ENCODE measurements at places on chromosomes 4 and X.

- DNase-seq, result no peak
Measured at GRCh38 chr4:52095374-52095773, 44.3 kb downstream of the SPATA18 start.

DNA sequence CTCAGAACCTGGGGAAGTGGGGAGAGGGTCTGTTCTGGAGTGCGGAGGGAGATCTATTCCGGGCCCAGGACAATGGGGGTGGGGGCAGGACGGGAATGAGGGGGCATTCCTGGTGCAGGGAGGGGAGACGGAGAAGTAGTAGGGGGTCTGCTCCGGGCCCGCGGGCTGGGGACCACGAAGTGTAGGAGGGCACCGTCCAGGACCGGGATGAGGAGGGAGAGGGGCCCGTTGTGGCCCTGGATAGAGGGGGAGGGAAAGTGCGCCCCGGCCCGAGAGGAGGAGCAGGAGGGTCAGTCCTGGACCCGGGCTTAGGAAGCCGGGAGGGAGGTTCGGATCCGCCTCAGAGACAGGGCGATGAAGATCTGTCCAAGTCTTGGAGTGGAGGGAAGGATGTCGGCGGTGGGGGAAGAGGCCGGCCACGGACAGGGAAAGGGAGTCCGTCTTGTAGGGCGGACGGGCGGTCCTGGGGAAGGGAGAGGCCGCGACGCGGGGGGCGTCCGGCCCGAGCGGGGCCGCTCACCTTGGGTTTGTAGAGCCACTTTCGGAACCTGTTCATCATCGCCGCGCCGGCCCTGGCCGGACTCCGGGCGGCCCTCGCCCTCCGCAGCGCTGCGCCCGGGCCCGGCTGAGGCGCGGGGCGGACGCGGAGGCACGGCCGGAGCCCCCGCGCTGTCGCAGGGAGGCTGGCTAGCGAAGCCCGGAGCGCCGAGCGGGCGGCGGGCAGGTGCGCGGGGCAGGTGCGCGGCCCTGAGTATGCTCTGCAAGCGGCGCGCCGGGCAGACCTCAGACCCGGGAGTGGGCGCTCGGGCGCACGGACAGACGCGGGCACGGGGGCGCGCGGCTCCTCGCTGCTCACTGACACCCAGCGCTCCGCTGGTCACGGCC lies at the start of gene ZFYVE28:
Gene ZFYVE28 (minus strand): TSS at position 881 of the 885 bp plus-strand sequence. CDS start 322 bp downstream, at position 559.
- DNase-seq, result no peak

DNA sequence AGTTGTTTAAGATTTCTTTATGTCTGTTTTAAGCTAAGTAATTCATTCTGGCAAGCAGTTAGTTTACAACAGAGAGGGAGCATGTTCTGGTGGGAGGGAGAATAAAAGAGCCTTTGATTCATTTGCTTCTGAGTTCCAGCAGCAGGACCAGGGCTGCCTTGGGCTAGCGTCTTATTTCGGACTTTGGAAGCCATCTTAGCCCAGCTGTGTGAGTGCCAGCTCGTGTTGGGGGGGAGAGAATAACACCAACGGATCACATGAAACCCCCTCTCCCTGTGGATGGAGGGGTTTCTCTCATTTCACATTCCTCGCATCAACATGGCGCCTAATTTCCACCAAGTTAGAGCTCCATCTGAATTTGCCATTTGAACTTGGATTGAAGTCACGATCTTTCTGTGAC lies 7.4 kb downstream of the GAB1 start:
- DNase-seq, result no peak

DNA sequence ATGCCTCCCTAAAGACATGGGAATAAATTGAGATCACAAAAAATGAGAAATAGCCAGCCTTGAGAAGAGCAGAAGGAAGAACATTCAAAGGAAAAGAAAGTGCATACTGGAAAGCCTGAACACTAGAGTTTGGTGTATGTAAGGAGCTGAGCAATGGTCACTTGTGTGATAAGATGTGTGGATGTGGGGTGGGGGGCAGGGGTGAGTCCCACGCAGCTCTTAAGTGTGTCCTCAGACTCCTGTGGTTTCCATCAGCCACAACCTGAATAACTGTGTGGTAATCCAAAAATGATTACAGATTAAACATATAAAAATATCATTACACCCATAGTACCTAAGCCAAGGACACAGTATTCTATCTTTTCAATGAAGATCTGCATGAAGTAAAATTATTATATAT lies 59.9 kb downstream of the ELOVL6 start:
- DNase-seq, result no peak

DNA sequence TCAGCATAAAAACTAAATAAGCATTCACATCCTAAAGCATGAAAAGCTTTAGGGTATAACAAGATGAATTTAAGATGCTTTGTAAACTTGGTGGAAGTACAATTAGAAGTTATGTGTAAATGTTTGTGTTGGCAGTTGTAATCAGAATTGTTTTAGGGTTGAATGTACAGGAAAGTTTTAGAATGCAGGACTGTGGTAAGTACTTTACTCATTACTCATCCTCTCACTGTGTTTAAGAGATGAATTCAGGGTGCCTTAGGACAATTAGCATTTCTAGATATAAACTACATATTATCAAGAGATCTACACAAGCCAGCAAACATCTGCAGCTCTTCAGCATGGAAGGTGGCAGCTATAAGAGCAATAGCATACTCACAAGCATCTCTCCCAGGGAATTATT lies 77.5 kb upstream of the ELOVL6 start:
- no peak for DNase-seq

DNA sequence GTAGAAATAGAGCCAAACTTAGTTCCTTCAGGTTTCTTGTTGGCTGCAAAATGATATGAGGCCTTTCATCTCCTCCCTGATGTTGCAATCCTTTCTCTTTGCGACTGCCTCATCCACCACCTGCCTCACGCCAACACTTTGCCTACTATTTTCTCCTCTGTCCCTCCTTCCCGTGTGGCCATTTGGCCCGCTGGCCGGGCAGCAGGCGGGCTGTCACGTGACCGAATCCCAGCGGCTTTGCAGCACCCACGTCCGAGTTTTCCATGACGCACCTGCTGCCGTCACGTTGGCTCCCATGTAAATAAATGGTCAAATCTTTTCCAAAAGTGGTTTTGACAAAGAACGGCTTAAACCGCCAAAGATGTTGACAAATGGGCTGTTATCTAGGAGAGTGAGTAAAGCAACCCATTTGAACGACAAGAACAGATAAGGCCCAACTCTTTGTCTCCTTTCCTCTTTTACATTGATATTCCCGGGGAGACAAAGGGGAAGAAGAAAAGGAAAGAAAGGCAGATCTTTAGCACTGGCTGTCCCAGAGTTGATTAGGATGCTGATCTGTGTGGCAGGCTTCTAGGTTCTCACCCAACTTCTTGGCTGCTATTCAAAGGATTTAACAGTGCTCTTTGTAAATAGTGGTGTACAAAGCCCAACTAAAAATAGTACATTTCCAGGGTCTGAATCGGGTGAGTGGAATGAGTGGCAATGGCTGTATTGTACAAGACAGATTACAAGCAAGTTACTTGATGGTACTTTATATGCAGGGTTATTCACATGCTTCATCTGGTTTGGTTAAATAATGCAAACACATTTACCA lies 174.2 kb upstream of the JADE1 start:
- DNase-seq, result peak; percentile 54

DNA sequence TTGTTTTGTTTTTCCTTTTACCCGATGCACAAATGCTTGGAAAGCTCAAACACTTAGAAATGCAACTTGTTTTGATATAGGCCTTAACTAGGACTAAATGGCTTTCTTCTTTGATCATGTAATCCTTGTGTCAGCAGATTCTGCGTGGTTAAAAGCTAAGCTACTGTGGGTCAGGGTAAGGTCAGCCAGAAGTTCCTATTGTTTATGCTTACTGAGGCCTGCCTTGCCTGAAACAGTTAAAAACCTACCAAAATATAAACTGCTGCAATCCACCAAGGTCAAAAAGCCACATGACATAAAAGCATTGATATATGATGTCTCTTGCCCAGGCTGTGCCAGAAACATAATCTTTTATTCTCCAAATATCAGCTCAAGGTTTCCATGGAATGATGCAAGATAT lies 223.4 kb downstream of the FAM47B start:
- DNase-seq, result no peak

DNA sequence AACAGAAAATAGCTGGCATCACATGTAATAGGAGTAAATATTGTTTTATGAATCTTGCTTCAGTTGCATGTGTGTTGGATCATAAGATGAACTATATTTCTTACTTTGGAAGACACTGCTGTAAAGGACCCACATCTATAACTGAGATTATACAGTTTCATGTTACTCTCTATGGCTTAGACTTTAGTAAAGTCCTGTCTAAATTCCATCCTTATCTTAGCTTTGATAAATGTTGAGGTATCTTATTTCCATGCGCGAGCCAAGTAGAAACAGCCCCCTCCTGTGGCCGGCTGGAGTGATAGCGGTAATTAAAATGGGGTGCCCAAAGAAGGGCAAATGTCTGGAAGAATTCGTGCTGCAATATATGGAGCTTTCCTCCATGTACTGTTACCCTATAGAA lies 43.0 kb downstream of the CCDC158 start:
- DNase-seq, result no peak

DNA sequence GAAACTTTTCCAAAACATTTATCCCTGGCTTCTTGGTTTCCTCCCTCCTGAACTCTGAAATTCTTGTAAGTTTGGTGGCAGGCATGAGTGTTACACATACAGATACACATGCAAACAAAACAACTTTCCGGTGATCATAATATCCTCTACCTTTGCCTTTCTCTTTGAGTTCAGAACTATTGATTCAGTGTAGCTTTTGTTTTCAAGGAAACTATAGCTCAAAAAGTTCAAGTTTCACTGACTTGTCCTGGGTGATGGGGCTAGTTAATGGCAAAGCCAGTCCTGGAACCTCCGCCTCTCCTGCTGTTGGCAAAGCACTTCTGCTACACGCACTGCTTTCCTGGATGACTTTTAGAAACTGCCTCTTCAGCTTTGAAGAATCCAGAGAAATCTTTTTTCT lies 177.3 kb upstream of the FAT1 start:
- no peak for DNase-seq

DNA sequence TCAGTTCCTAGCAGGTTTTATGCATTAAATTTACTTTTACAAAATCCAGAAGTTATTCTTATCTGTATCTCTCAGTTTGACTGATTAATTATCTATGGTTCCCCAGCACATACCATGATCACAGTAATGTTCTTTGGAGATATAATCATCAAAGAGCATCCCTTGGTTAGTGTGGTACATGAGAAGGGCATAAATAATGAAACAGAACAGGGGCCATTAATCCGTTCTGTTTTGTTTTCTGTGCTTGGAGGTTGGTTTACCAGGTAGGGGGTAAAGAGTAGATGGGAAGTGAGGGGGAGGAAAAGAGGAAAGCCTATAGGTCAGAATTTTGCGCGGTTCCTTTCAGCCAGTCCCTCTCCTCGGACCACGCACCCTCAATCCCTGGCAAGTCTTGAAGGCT lies 718.7 kb upstream of the TENM3 start:
- no peak for DNase-seq

- no peak for DNase-seq
Measured at GRCh38 chr4:61750810-61751209, 550.7 kb downstream of the ADGRL3 start.

- no peak for DNase-seq
Measured at GRCh38 chr4:79747252-79747651, 325.8 kb downstream of the ANTXR2 start.

Data from C1 segment of cervical spinal cord (tissue), 14 donors.